Activated T-cell treated with anti-CD3 and anti-CD28 coated beads, Interleukin-2, amount 50 U/mL, for 4 hours (primary cell): ENCODE measurements at places on chromosomes 3 and 15. TPM values are rescaled to one million over a fixed set of nuclear protein-coding genes. Genes with fewer than 3 reads are reported as not detected.

Gene RAB7A
- 449 TPM for total RNA-seq

Gene SERPINI2
- not detected for total RNA-seq

Gene FEZF2
- total RNA-seq: not detected

- DNase-seq: no peak
Observed at GRCh38 chr3:194184265-194184751, 48.4 kb downstream of the HES1 start.

DNA sequence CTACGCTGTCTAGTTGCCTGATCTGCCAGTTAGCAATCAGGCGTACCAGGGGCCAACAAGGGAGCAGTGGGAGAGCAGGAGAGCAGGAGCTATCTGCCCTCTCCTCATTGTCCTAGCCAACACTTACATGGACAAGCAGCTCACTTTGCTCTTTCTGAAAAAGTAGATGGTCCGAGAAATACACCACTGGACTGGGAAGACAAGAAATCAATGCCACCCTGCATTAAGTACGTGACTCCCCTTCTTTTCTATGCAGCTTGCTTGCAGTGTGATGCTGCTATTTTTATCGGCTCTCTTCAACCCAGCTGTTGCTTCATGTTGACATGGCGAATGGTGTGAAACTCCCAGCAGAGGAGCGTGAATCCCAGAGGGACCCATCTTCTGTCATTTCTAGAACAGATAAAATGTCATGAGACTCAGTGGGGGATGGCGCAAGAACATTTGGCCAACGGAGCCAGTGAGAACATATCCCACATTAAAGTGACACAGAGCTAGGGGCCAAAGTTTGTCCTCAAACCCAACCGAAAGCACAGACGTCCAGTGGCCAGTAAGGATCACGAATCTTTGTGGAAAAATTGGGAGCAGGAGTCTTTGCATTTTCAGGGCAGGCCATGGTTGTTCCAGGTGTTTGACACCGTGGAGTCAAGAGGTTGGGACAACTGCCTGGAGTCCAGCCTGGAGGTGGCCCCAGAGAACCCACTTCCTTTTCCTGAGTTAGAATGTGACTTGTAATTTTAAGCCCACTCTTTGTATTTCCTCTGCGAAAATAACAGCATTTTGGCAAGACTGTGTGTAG is 53.7 kb upstream of the MEF2A start:
- DNase-seq: no peak

DNA sequence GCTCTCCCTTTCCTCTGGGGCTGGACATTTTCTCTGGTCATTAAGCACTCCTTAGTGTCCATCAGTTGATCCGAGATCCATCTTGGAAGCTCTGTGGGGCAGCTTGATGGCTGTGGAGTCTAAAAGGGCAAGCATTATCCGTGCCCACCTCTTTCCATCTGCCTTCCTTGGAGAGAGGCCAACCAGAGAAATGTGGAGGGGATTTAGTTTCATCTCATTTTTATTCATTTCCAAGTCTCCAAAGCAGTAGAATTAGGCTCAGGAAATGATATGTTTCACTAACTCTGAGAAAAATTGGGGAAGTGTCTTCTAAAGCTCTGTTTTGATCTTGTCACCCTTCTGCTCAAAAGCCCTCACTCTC is 95.9 kb upstream of the KLHL25 start:
- no peak for DNase-seq

DNA sequence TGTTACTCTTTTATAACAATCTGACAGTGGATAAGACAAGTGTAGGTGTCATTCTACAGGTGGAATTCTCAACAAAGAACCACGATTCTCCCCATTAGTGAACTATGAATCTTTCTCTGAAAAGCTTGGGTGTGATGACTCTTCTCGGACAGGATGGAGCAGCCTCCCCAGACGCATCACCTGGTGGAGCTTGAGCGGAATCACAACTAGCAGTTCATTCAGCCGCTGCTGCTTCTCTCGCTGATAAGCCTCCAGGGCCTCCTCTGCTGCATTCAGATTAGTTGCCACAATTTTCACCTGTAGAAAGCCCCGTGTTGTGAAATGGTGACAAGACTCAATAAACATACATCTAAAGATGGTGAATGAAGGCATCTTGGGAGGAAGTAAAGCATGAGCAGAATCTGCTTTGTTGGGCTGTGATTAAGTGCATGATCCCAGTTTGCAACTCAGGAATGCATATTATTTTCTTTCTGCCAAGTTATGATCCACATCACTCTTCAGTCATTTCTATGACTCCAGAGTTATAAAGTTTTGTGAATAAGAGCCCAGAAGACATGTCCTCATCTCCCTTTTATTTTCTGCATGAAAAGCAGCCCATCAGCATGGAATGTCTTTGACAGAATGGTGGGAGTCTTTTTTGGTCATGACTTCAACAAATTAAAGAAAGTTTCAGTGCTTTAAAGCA is 93.6 kb downstream of the BOC start:
- no peak for DNase-seq
